Activated T-helper 1 cell treated with anti-CD3 and anti-CD28 coated beads, Interleukin-12 subunit alpha, Interleukin-12 subunit beta, Interleukin-2, Interleukin-4 antibody, amounts not matched to agents 30 ng/mL and 10 ng/mL and 1 ng/mL, durations not matched to agents 14 hours and 24 hours and 36 hours (primary cell): ENCODE measurements at places on chromosomes 2 and 18.

DNA sequence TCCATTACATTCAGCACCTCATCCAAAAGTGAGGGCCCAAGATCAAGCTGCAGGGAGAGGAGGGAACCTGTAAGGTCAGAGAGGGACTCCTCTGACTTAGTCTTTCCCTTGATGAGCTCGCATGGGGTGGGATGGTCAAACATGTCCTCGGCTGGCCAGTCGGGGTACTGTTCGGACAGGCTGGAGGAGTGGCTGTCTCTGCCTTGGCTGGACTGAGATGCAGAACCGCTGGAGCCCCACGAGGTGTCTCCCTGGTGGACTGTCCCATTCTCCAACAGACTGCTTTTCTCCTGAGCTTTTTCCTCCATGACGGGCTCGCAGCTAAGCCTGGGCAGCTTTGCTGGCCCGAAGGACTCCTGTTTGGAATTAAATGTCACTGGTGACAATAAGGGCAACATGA lies 25.6 kb downstream of the CDC42EP3 start:
- H3K4me3 ChIP-seq = no peak overlapping the region
- DNase-seq = no peak
- peak overlapping the region; percentile 62 for H3K27ac ChIP-seq
- peaks cover 62% of the 10 kb centered on the region for H3K4me1 ChIP-seq

- no peak for DNase-seq
- H3K27me3 ChIP-seq = no peaks in the 10 kb centered on the region
- no peak overlapping the region for H3K4me3 ChIP-seq
- peaks cover 23% of the 10 kb centered on the region for H3K36me3 ChIP-seq
Observed at GRCh38 chr18:35099911-35100310, 58.7 kb downstream of the MAPRE2 start.

GRCh38 chr2:183812091-183812490 lies 687.8 kb downstream of the NUP35 start:
- no peaks in the 10 kb centered on the region for H3K36me3 ChIP-seq
- no peaks in the 10 kb centered on the region for H3K27me3 ChIP-seq
- no peak overlapping the region for H3K4me3 ChIP-seq
- H3K27ac ChIP-seq = no peak overlapping the region
- no peak for DNase-seq
- no peaks in the 10 kb centered on the region for H3K4me1 ChIP-seq

DNA sequence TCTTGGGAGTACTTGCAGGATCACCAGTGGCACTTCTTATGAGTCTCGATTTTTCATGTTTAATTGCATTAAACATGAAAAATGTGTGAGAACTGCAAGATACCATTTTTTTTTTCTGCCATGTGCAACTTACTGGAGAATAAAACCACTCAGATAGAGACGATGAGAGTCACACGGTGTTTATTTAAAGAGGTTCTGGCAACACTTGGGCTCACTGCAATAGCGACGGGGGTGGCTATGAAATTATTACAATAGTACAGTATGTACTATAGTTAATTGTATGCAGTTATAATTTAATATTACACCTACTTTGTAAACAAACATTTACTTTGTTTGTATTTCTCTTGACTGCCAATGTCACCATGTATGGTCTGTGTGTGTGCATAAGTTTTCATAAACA lies 479.8 kb downstream of the NUP35 start:
- no peaks in the 10 kb centered on the region for H3K4me1 ChIP-seq
- no peaks in the 10 kb centered on the region for H3K27me3 ChIP-seq
- H3K4me3 ChIP-seq = no peak overlapping the region
